ENCODE measurements at places on chromosomes 5 and 9.

GRCh38 chr5:121968910-121969607 is 7.3 kb downstream of the SRFBP1 start:
- no peak for DNase-seq

- no peak for DNase-seq
Measured at GRCh38 chr5:158641016-158641415, 458.7 kb downstream of the EBF1 start.

GRCh38 chr5:15676591-15676990 is 176.6 kb downstream of the FBXL7 start:
- no peak for DNase-seq

GRCh38 chr9:106312906-106313305 is 550.1 kb upstream of the ZNF462 start:
- no peak for DNase-seq

- DNase-seq = no peak
Measured at GRCh38 chr9:129194221-129194620, 16.2 kb upstream of the IER5L start.

DNA sequence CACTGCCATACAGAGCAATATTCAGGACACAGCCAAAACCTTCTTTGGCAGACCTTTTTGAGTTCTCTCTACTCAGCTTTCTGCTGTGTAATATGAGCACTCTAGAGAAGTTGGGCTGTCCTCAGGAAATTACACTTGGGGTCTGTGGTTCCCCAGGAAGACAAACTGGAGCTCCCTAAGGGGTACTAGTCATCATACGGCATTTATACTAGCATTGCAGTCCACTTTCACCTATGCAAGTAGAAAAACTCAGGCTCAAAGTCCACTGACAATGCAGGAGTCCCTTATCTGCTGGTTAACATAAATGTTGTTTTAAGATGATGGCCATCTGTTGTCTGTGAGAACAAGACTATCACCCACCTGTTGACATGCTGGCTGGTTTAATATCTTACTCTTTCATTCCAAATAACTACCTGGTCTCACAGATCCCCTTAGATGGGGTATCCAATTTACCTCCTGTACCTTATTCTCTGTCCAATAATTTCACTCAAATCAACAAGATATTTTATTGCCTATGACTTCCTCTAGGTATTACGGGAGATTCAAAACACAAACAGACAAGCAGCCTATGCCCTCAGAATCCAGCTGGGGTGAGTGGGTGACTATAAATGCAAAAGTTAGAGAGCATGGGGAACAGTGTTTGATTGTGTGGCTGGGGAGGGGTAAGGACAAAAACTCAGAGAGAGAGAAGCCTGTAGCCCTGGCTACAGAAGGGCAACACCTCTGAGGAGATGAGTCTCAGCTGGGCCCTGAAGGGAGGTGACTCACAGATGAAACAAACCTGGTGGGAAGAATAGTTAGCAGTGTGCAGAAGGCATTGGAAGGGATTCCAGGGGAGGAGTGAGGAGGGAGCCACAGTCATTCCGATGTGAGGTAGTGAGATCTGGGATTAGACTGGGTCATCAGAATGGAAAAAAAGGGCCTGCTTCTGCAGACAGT is 10.2 kb downstream of the DOCK8 start:
- DNase-seq = no peak

DNA sequence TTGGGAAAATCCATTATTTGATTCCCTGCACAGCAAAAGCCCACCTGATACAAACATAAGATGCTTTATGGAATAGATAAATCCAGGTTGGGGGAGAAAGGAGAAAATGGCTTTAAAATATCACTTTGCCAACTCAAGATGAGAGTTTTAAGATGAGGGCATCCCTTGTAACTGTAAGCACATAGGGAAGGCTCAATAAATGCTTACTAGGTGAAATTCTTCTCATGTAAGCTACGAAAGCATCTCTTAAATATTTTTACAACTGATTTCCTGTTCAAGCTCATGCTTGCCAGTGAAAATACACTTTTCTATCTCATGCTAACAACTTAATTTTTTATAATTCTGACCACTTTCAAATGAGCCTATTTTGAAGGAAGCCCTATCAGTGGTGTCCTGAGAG is 11.5 kb downstream of the CDH6 start:
- DNase-seq = no peak

DNA sequence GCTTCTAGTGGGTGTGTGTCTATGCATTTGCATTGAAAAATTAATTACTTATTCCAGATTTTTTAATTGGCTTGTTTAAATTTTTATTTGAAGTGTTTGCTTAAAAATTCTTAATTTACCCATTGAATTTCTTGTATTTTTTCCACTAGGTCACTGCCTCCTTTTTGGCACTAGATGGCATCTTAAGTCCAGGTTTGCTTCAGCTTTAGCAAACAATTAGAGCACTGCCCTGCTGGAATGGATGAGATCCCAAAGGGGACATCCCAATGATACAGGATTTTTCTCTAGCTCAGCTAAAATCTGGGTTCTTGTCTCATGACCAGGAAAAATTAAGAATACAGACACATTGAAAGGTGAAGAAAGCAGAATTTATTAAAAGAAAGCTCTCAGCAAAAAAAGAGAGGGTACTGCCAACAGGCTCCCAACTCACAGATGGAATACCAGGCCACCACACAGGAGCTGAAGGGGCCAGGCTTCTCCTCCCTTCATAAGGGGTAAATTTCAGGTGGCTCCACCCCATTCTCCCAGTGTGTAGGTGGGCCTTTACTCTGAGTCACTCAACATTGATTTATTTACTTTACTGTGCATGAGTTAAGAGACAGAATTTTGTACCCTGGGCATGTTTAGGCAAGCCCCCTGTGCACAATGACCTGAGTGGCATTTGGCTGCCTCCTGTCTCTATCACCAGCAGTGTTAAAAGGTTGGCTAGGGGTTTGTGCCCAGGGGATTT is 532.4 kb downstream of the ANXA1 start:
- no peak for DNase-seq

- no peak for DNase-seq
Measured at GRCh38 chr5:6452622-6453504, 4.2 kb downstream of the UBE2QL1 start.

DNA sequence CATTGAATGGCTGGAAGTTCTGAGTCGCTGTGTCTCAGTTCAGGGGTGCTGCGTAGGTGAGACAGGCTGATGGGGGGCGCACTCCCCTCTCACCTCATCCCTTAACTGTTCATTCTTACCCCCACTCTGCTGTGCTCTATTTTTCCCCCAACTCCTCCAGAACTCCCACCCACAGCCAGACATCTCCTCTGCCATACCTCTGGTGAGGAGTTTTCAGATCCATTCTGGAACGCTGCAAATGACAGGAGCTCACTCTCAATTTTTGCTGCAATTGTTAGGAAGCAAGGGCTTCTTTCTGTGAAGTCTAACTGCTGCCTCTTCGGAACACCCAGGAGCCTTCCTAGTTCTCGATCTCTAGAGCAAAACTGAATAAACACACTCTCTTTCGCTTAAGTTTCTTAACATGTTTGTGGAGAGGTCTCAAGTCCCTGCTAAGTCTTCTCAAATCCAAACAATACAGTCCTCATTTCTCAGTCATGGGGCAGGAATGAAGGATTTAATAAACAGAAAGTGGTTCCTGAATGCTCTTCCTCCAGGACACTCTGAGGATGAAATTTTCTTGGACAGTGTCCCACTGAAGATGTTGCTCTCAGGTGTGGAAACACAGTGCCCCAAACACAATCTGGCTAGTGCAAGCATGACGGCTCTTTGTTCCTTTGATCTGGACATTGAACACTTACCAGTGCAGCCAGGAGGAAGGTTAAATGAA is 387.7 kb downstream of the KDM4C start:
- no peak for DNase-seq

GRCh38 chr5:14082973-14083372 is 60.2 kb upstream of the TRIO start:
- no peak for DNase-seq

DNA sequence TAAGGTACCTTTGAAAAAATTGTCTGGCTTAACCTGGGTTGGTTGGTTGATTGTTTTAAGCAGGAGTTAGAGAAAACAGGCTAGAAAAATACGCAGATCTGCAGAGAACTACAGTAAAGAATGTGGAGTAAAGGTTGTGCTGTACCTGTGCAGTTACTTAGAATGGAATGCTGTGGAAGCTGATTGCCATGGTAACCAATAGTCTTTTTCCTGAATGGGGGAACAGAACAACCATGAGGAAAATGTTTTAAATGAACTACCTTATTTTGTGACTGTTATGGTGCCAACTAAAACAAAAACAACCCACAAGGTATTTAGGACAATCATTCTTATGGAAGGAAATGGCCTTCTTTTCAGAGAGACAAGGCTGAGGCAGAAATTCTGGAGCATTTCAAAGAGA is 4.8 kb upstream of the HOMER1 start:
- no peak for DNase-seq

GRCh38 chr5:8523501-8523900 is 654.6 kb downstream of the MTRR start:
- DNase-seq = no peak

DNA sequence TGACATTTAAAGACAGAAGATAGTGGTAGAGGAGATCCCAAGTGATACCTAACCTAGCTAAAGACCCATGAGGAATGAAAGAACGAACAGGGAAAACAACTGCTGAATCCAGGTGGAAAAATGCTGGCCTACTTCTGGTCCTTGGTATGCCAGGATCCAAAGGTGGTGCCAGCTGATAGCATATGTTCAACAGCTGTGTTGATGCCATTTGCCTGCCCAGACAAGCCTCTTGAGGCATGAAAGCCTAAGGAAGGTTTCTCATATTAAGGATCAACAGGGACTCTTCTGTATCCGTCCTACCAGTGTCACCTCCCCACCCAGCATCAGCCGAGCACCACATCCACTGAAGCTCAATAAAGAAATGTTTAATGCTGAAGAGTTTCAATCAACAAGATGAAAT is 225.7 kb upstream of the DMRT1 start:
- no peak for DNase-seq

DNA sequence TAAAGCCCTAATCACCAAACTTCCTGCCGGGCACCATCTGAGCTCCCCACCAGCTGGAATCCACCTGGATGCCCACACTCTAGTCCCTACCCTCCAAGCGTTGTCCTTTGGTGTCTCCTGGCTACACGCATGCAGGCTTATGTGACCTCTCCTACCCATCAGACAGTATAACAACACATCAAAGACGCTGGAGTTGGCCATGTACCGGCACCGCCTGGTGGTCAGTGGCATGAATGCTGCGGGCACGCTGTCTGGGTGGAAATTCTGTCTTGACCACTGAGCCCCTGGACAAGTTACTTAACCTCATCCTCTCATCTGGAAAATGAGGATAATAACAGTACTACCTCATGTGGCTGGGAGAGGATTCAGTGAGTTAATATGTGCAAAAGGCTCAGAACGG is 23.4 kb upstream of the CORO2A start:
- no peak for DNase-seq

- no peak for DNase-seq
Measured at GRCh38 chr9:133426011-133426410, 3.8 kb downstream of the ADAMTS13 start.

- no peak for DNase-seq
Measured at GRCh38 chr9:2190939-2191608, 175.9 kb downstream of the SMARCA2 start.

- no peak for DNase-seq
Measured at GRCh38 chr5:2256691-2257280, 374.1 kb upstream of the IRX4 start.

DNA sequence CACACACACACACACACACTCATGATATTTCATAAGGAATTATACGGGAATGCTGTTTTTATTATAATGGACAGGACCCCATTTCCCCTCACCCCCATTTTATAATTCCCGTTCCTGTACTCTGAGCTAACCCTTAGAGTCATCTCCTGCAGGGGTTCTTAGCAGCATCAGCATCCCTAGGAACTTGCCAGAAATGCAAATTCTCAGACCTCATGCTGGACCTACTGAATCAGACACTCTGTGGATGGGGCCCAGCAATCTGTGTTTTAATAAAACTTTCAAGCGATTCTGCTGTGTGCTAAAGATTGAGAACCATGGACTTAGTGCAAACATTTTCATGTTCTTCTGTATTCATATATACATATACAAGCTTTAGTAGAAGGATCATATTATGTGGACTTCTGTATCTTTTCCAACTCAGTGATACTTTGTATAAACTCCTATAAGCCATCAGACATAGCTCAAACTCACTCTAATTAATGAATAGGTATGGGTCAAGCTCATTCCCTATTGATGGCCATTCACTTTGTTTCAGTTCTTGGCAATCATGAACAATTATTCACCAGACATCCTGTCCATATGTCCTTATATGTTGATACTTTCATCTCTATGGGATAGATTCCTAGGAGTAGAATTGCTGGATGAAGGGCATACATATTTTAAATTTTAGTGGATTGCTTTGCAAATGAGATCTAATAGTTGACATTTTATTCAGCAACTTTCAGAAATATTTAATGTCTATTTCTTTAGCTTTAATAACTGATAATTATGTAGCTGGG is 65.5 kb downstream of the ARHGEF28 start:
- DNase-seq = no peak

GRCh38 chr5:82642313-82642712 is 364.2 kb upstream of the RPS23 start:
- DNase-seq = no peak

- DNase-seq = no peak
Measured at GRCh38 chr5:154923441-154924430, 14.3 kb downstream of the GEMIN5 start.

- DNase-seq = no peak
Measured at GRCh38 chr5:55286411-55286933, 21.0 kb downstream of the DHX29 start.

DNA sequence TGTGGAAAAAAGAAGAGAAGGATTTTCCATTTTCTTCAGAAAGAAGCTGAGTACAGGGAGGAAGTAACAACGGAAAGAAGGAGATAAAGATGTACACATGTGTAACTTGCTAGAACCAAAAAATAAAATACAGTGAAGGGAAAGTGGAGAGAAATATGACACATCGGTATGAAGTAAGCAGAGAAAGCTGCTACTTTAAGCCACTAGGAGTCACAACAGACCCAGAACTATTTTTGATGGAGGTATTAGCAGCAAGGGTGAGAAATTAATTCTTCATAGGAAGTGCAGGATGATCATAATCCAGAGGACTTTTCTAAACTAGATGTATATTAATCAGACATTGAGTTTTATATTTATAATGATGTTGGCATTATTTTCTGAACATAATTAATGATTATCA is 88.5 kb downstream of the FAM174A start:
- DNase-seq = no peak

- no peak for DNase-seq
Measured at GRCh38 chr5:173327084-173327947, 898 bp downstream of the STC2 start.

DNA sequence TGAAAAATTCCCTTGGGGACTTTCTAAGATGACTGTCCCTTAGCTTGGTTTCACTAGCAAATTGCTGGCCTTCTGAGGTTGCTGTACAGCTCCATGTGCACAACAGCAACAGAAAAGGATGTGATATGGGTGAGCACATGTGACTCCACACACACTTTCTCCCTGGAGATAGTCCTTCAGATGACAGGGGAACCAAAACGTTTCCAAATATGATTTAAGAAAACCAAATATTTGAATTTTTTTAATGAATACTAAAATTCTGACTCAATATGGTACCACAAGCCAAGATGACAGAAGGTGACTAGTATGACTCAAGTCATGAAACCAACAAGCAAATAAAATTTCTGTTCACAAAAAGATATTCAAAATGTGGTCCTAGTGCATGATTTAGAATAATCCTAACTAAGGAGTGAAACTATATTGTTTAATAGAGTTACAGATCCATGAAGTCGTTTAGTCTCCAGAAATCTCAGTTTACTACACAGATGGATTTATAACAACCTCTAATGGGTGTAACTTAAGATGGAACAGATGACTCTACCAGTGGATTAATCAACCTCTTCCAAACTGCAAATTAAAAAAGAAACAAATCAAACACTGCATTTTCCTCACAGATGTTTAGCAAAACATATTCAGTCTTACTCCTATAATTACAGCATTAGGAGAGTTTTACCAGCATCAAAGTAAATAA is 144.8 kb upstream of the PIK3R1 start:
- no peak for DNase-seq

All from activated naive CD8-positive, alpha-beta T cell treated with anti-CD3 and anti-CD28 coated beads, Interleukin-2, amount 50 U/mL, for 24 hours (primary cell).